ENCODE measurements at places on chromosomes 13 and 19. TPM values are rescaled to one million over a fixed set of nuclear protein-coding genes. Genes with fewer than 3 reads are reported as not detected.

RFPL4A gene
- 0.14 TPM for total RNA-seq

RASIP1 gene
- total RNA-seq = 154 TPM

KIR3DL2 gene
- total RNA-seq = not detected

KLHL26 gene
- 9.1 TPM for total RNA-seq

SH2D3A gene
- total RNA-seq = 6.0 TPM

FFAR2 gene
- not detected for total RNA-seq
